ENCODE measurements at places on chromosomes 16 and 17.

DNA sequence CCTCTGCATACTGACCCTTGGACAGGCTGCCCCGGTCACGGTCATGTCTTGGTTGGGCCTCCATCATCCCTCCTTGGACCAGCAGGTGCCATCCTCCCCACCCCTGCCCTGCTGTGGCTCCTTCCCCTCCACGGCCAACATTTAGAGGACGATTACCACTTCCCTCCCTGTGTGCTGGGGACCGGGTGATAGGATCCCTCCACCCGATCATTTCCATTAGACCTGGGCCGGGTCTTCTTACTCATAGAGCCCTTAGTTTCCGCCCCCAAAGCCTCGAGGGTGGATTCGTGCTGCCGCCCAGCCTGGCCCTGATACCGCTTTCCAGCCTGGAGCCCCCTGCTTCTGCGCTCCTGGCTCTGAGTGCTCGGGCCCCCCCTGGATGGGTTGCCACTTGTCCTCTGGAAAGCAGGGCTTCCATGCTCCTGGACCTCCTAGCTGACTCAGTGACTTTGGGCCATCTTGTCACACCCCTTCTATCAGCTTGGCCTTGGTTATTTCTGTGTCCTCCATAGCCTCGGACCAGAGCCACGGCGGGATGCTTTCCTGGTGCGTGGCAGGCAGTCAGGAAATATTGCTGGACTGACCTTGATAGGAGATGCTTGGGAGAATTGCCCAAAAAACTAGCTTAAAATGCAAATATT is 171.4 kb downstream of the SEC14L1 start:
- DNase-seq = no peak

DNA sequence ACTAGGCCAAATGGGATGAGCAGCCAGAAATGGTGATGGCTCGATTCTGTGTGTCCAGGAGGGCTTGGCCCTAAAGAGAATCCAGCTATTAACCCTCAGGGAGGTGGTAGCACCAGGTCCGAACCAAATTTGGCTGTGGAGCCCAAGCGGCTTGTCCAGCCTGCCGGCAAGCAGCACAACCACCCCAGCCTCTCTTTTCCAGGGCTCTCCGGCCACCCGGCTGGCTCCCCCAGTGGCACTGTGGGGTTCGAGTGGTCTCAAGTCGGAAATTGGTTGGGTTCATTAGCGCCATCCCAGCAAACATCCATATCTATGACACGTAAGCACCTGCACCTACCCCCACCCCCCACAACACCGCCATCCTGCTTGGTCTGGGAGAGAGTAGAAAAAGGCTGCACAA is 35.4 kb downstream of the PLCD3 start:
- no peak for DNase-seq

DNA sequence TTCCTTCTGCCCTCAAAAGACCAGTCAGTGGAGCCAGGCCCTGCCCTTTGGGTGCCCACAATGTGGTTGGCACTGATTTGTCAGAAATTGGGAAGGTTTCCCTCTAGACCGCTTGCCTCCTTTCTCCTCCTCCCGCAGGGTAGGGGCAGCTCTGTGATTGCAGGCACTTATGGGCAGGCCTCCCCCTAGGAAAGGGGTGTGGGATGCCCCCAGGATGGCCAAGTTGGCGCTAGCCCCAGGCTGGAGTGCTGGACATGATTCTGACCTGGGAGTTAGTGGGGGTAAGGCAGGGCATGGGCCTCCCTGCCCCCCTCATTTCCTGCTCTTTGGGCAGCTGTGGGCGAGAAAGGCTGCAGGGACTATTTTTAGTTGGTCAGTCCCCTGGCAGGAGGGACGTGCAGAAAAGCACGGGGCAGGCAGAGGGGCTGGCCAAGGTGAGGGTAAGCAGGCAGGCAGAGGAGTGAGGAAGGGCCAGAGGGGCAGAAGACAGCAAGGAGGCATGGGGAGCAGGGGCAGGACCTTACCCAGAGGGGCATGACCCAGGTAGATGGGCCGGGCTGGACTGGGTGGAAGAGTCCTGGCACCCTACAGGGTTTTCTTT is 3.3 kb downstream of the RARA start:
- peak; percentile 59 for DNase-seq

- no peak for DNase-seq
Observed at GRCh38 chr17:80388601-80389000, 26.4 kb upstream of the ENDOV start.
